ENCODE measurements at places on chromosomes 2 and 18. TPM values are rescaled to one million over a fixed set of nuclear protein-coding genes. Genes with fewer than 3 reads are reported as not detected.

GRCh38 chr2:4530231-4530630, 826.9 kb downstream of the DCDC2C start:
- no peak overlapping the region for H3K4me3 ChIP-seq
- no peaks in the 10 kb centered on the region for H3K4me1 ChIP-seq
- H3K27me3 ChIP-seq = no peaks in the 10 kb centered on the region
- no peak overlapping the region for H3K27ac ChIP-seq
- no peaks in the 10 kb centered on the region for H3K36me3 ChIP-seq

DNA sequence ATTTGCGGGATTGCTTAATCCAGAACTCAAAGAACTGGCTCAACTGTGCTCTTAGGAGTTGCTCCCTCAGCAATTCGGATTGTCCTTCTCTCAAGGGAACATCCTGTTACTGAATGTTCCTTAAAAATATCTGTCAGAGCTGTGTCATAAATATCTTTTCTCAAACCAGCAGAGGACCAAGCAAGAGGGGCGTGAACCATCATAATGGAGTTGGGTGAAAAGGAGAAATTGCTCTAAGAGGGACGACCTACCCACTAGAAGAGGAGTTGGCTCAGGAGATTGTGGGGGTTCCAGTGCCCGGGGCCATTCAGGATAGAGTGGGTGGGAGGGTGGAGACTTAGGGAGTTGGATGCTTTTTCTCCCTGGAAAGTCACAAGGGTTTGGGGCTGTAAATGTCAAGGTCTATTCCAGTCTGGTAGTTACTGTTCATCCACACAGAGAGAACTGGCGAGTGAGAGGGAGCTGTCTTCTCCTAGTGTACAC, 59.5 kb downstream of the MERTK start:
- no peak overlapping the region for H3K27ac ChIP-seq
- H3K36me3 ChIP-seq = no peaks in the 10 kb centered on the region
- H3K27me3 ChIP-seq = no peaks in the 10 kb centered on the region
- DNase-seq = no peak
- H3K4me1 ChIP-seq = peaks cover 3% of the 10 kb centered on the region

- no peaks in the 10 kb centered on the region for H3K27me3 ChIP-seq
- no peak for DNase-seq
- no peak overlapping the region for H3K27ac ChIP-seq
- H3K4me3 ChIP-seq = no peak overlapping the region
- peaks cover 13% of the 10 kb centered on the region for H3K36me3 ChIP-seq
Measured at GRCh38 chr2:201148434-201148990, 32.5 kb downstream of the CFLAR start.

- no peak for DNase-seq
- no peaks in the 10 kb centered on the region for H3K27me3 ChIP-seq
- peak overlapping the region; percentile 64 for H3K27ac ChIP-seq
- peaks cover 45% of the 10 kb centered on the region for H3K36me3 ChIP-seq
Measured at GRCh38 chr2:240567137-240567871, 980 bp upstream of the RNPEPL1 start.

- H3K4me3 ChIP-seq = no peak overlapping the region
- peak overlapping the region; percentile 86 for H3K27ac ChIP-seq
- H3K27me3 ChIP-seq = no peaks in the 10 kb centered on the region
- no peaks in the 10 kb centered on the region for H3K36me3 ChIP-seq
- peaks cover 15% of the 10 kb centered on the region for H3K4me1 ChIP-seq
- DNase-seq = peak; percentile 23
Measured at GRCh38 chr18:457140-457519, 43.4 kb downstream of the COLEC12 start.

- DNase-seq = no peak
- peak overlapping the region; percentile 49 for H3K4me3 ChIP-seq
Measured at GRCh38 chr2:164620457-164620856, 825 bp downstream of the GRB14 start.

- H3K27ac ChIP-seq = no peak overlapping the region
- no peak for DNase-seq
- H3K4me3 ChIP-seq = no peak overlapping the region
- peaks cover 6% of the 10 kb centered on the region for H3K4me1 ChIP-seq
Measured at GRCh38 chr2:237742191-237742590, 56.4 kb upstream of the RBM44 start.

- no peaks in the 10 kb centered on the region for H3K36me3 ChIP-seq
- H3K4me3 ChIP-seq = no peak overlapping the region
- no peak overlapping the region for H3K27ac ChIP-seq
- H3K4me1 ChIP-seq = peaks cover 8% of the 10 kb centered on the region
Measured at GRCh38 chr2:98931596-98931995, 4.4 kb downstream of the CRACDL start.

DNA sequence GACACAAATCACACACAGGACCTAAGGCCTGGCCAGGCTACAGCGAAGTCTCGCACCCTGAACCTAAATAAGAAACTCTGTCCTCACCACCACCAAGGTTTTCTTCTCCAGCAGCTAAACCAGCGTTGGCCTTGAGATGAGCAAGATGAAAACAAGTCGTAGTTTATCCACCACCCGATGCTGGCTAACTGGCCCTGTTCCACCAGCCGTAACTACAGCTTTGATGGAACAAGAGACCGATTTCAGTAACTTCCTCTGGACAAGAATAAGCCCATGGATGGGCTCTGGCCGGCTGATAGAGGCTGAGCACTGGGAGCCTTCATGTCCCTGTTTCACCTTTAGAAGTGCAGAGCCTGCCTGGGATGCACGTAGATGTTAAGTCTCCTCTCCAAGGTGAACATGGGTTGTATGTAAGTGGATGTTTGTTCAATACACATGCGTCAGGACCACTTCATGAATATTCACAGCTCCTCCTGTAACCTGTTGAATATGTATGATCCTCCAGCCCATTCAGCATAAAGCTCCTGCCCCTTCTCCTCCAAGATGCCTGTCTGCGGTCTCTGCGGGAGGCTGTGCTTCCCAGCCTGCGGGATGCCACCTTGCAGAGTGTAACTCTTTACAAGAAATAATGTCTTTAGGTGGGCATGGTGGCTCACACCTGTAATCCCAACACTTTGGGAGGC, 24.2 kb downstream of the ADI1 start:
- DNase-seq = no peak
- peaks cover 30% of the 10 kb centered on the region for H3K4me1 ChIP-seq
- H3K4me3 ChIP-seq = no peak overlapping the region

DNA sequence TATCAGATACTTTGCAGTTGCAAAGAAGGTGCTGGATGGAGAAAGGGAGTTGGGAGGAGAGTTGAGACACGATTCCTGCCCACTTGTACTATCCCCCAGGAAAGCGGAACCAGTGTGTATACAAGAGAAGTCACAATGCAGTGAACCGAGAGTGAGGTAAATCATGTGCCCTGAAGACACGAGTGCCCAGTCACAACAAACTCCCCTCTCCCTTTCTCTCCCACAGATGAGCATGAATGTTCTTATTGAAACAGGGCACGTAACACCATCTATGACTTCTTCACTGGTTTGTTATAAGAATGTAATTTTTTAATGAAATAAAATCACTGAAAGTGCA, 155.7 kb downstream of the IRS1 start:
- no peak for DNase-seq
- H3K4me3 ChIP-seq = no peak overlapping the region
- no peaks in the 10 kb centered on the region for H3K36me3 ChIP-seq
- no peaks in the 10 kb centered on the region for H3K27me3 ChIP-seq

- no peaks in the 10 kb centered on the region for H3K4me1 ChIP-seq
- no peak for DNase-seq
- H3K27ac ChIP-seq = no peak overlapping the region
- peaks cover 13% of the 10 kb centered on the region for H3K36me3 ChIP-seq
Measured at GRCh38 chr2:65003037-65003436, 13.8 kb downstream of the SLC1A4 start.

GRCh38 chr2:223909001-223909741, 36.0 kb downstream of the WDFY1 start:
- no peaks in the 10 kb centered on the region for H3K36me3 ChIP-seq
- H3K4me1 ChIP-seq = no peaks in the 10 kb centered on the region
- no peak overlapping the region for H3K4me3 ChIP-seq

DNA sequence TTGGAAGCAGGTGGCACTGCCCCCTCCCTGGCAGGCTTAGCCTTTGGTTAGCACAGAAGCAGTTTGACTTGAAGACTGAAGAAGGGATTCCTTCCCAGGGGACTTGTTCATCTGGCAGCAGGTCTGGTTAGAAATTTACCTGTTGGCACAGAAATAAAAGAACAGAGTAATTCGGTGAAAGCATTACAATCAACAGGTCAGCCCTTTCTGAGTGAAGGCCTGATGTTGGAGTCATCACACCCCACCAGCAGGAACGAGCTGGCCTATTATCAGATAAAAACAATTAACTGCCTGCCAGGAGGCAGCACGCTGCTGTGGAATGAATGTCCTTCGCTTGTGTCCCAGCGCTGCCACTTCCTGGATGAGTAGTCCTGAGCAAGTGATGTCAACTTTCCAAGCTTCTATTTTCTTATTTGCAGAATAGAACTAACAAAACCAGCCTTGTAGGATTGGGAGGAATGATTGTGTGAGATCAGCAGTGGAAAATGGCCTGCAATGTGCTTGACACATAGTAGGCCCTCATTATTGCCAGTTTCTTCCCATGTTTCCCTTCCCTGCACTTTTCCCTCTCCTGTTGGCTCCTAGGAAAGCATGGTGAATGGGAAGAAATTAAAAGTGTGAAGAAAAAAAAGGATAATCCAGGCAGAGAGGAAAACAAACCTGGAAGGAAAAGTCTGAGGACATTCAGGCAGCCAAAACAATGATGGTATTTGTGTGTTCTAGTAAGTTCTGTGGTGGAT, 29.0 kb downstream of the LGALSL start:
- H3K27me3 ChIP-seq = no peaks in the 10 kb centered on the region
- no peak overlapping the region for H3K27ac ChIP-seq
- H3K4me1 ChIP-seq = peaks cover 4% of the 10 kb centered on the region
- H3K36me3 ChIP-seq = no peaks in the 10 kb centered on the region

The PSMA8 gene
- 0.20 TPM for total RNA-seq

The CLIP4 gene
- 45.0 TPM for total RNA-seq
